ENCODE measurements at places on chromosomes 12 and 14.

DNA sequence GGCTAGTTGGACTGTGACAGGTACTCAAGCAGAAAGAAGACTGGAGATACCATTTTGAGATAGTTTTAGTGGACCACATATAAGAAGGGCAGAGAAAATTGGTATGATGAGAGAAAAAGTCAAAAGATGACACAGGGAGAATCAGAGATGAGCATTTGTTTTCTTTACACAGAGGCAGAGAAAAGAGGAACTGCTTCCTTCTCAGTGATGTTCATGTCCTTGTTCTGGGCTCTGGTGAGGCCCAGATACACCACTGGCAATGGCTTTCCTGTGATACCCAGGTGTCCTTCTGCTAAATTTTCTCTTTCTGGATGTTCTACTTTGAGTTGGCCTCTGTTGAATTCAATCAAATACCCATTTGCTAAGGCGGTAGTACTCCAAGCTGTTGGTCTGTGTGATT lies 1782.7 kb upstream of the SEL1L start:
- DNase-seq: no peak

DNA sequence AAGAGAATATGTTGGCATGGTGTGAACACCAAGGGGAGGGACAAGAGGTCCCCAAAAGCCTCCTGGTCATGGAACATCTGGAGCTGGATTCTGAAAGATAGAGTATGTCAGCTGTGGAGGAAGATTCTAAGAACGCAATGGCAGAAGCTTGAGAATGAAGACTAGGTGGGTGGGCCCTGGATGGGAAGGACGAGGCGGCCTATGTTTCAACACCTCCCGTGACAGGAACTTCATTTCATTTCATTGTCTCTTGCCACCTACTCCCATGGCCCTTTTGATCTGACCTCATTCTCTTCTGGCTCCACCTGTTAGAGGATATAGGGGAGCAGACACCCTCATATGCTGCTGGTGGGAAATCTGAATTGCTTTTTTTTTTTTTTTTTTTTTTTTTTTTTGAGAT lies 3.3 kb downstream of the UNG start:
- DNase-seq: no peak

DNA sequence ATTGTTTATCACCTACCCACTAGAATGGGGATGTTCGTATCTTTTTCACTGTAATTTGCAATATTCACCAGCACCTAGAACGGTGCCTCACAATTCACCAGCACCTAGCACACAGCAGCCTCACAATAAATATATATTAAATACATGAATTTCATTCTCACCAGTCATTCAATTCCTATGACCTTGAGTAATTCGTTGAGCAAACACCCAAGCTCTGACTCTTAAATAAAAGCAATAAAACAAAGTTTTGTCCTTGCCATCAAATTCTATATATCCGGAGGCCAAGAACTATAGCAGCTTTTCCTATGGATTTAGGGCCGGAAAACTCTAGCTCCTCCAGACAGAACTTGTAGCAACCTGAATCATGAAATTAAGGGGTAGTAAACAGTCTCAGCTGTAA lies 981 bp downstream of the VTI1B start:
- DNase-seq: no peak

DNA sequence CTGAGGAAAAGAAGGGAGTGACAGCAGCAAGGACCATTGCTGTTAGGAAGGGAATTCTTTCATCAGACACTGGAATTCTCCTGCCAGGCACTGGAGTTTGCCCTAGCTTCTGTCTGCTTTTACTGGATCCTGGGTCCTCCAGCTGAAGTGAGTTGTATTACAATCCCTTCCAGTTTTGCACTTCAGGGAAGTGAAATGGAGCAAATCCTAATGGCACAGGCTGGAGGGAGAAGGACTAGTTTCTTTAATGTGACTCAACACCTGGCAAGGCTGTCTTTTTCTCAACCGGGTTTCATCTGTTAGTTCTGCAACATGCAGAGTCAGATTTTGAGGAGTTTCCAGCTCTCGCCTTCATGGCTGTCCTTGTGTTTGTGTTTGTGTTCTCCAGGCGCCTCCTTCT lies 45.8 kb downstream of the ETV6 start:
- no peak for DNase-seq

DNA sequence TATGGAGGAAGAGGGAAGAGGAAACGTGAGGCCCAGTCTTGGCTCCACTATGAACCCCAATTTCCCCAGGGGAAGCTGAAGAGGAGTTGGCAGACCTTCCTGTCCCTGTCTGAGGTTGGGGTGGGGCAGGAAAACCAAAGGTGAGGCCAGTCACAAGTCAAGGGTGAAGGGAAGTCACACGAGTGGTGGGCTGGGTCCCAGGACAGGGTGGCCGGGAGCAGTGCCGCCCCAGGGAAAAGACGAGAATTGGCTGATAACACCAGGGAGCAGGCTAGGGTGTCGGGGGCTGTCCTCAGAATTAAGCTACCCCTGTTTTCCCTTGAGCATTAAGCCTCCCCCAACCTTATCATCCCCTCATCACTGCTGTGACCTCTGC lies 3.1 kb downstream of the VDR start:
- DNase-seq: no peak

DNA sequence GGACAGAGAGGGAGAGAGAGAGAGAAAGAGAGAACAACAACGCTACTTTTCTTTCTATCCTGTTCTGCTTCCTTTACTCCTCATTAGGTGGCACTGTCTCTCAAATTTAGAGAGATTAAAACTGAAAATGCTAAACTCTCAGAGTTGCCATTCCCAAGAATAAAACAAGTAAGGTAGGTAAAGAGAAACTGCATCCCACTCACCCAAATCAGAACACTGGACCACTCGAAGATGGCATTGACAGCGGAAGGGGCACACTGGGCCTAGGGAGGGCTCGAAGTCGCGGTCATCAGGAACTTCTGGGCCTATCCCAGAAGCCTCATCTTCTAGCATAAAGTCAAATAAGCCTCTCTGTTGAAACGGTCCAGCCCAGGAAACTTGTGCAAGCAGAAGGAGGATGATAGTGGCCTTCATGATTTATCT lies 4.5 kb downstream of the DCN start:
- DNase-seq: no peak

- peak; percentile 97 for DNase-seq
These were observed 248.1 kb downstream of the DPY19L2 start for GRCh38 chr12:63420206-63420644.

- DNase-seq: no peak
These were observed 40.9 kb upstream of the RERGL start for GRCh38 chr12:18130851-18131250.

DNA sequence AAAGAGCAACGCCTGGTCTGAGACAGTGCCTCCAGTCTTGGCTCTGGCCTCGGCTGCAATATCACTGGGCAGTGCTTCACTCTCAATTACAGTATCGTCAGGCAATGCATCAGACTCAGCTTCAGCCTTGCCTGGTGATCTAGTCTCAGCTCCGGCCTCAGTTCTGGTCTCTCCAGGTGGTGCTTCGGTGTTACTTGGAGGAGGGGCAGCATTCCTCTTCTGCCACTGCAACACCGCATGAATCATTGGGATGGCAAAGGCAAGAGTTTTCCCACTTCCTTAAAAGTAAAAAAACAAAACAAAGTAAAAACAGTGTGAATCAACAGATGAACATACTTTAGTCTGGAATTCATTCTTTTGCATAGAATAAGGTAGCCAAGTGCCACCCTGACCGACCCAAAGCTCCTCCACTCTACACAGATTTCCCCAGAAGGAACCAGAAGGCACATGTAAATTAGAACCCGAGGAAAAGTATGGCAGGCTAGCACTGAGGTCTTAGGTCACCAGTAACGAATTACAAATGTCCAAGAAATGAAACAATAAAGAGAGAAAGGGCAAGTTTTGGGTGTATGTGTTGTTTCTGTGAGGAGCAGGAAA lies 18.6 kb downstream of the DDX24 start:
- DNase-seq: no peak

GRCh38 chr12:100302081-100302480 lies 35.1 kb downstream of the SCYL2 start:
- no peak for DNase-seq

DNA sequence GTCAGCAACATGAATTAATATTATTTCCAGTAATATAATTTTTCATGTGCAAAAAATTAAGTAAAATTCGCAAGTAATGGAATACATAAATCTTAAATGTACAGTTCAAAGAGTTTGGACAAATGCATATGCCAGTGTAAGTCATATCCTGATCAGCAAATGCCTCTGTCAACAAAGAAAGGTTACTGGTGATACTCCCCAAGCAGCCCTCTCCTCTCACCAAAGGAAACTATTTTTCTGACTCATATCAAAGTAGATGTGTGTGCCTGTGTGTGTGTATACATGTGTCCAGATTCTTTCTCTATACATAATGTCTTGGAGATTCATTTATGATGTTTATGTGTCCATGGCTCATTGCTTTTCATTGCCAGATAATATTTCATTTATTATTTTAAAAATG lies 1035.0 kb downstream of the SLC16A7 start:
- no peak for DNase-seq

DNA sequence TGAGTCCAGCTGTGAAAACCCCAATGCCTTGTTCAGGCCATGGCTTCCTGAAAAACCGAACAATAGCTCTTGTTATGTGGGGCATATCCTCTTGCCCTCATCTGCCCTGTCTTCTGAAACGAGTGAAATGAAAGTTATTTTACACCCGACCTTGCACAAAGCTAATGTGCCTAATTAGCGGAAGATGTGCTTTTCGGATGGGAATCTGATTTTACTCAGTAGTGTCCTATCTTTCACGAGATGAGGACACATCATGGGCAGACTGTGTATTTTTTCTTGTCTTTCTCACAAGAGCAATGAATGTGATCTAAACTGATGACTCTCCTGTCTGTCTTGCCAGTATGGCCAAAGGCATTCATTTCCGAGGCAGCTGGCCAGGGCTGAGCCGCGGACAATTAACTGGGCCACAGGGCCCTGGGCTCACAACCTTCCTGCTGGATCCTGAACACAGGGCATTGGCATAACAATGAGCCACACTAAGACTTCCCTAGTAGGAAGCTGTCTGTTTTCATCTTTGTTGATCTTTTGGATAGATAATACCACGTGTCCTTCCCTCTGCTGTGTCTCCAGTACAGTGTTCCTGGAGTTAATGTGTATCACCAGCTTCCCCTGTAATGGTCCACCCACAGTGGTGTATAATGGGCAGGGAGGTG lies 86.0 kb upstream of the HIF1A start:
- DNase-seq: peak; percentile 67

DNA sequence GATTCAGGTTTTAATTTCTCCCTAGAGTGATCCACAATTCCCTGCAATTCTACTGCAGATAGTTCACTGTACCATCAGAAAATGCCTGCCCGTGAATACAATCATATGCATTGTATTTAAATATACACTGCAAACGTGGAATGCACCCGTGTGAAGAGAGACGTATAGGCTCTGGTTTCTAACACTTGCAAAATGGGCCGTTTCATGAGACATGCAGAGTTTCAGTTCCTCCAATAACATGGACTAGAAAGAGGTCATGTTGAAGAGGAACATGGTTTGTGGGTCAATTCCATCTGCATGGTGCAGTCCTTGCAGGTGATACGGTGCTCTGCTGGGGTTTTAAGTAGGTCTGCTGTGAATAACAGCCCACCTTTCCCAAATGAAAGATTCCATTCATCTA lies 373.3 kb downstream of the TMEM132D start:
- no peak for DNase-seq

GRCh38 chr12:42859612-42860011 lies 270.1 kb upstream of the PRICKLE1 start:
- no peak for DNase-seq

GRCh38 chr12:5900076-5900475 lies 45.0 kb downstream of the ANO2 start:
- DNase-seq: no peak
